ENCODE measurements at places on chromosomes 12 and 14.

DNA sequence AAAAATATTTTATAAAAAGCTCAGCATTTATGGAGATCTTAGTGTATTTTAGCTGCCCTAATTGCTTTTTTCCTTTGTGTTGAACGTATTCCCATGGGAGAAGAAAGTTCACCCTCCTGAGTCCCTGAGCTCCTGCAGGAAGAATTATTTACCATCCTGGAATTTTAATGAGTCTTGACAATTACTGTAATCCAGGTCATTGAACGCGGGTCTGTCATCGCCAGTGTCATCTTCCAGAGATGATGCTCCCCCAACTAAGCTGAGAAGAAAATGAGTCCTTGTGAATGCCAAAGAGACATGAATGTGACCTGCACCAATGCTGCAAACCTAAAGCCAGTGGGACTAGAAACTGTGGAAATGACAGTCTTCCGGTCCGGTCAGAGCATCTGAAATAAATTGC lies 129.5 kb downstream of the FBXL14 start:
- peak; percentile 39 for DNase-seq

GRCh38 chr12:72989458-72989947 lies 717.3 kb downstream of the TRHDE start:
- DNase-seq, result no peak

- peak; percentile 34 for DNase-seq
Measured at GRCh38 chr14:99320105-99320572, 48.1 kb upstream of the BCL11B start.

- peak; percentile 29 for DNase-seq
Measured at GRCh38 chr12:87086118-87086891, 830.1 kb upstream of the MGAT4C start.

- no peak for DNase-seq
Measured at GRCh38 chr14:68397371-68397811, 395.5 kb downstream of the ZFP36L1 start.

GRCh38 chr14:73026243-73026844 lies 562 bp downstream of the ZFYVE1 start:
- no peak for DNase-seq

DNA sequence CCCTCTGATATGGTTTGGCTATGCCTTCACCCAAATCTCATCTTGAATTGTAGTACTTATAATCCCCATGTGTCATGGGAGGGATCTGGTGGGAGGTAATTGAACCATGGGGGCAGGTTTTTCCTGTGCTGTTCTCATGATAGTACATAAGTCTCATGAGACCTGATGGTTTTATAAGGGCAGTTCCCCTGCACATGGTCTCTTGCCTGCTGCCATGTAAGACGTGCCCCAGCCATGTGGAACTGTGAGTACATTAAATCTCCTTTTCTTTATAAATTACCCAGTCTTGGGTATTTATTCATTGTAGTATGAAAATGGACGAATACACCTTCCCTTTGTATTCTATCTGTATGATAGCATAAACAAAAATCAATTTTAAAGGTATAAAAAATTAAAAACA lies 333.4 kb upstream of the FBXO33 start:
- no peak for DNase-seq

DNA sequence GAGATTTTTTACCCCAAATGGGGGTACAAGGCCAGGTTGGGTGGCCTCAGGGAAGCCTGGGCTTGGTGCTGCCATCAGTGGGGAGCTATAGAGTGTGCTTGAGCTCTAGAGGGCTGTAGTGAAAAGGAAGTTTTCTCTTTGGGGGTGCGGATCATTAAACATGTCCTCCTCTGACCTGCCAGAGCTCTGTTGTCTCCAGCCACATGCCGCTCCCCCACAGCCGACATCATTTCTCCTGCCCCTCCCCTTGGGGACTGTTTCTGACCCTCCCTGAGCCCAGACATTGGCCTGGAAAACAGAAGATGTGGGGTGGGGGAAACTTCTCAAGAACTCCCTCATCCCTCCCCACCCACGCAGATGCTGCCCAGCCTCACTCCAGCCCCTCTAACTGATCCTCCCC lies 25.3 kb downstream of the DTX1 start:
- DNase-seq, result no peak

- DNase-seq, result no peak
Measured at GRCh38 chr12:21608196-21608595, 3.5 kb upstream of the GYS2 start.

- no peak for DNase-seq
Measured at GRCh38 chr14:100623557-100623956, 36.3 kb upstream of the BEGAIN start.

DNA sequence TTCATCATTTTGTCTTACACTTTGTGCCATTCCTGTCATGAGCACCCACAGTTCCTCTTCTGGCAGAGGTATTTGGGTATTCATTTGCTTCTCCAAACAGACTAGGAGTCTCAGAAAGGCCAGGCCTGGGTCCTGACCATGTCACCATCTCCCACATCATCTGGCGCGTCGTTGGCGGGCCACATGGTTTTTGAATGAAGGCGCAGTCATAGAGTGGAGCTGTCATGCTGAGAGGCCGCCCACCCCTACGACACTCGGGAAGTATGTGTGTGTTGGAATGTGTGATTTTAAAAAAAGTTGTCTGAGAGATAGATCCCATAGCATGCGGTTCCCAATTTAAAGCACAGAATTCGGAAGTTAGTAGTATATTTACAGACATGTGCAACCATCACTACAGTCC lies 15.6 kb upstream of the TTC7B start:
- DNase-seq, result no peak

DNA sequence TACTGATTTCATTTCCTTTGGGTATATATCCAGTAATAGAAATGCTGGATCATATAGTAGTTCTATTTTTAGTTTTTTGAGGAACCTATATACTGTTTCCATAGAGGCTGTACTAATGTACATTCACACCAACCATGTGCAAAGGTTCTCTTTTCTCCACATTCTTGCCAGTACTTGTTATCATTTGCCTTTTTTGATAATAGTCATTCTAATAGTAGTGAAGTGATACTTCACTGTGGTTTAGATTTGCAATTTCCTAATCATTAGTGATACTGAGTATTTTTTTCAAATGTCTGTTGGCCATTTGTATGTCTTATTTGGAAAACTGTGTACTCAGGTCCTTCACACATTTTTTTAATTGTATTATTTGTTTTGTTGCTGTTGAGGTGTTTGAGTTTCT lies 148.2 kb upstream of the NAV3 start:
- DNase-seq, result no peak
